ENCODE measurements at places on chromosomes 4 and X.

DNA sequence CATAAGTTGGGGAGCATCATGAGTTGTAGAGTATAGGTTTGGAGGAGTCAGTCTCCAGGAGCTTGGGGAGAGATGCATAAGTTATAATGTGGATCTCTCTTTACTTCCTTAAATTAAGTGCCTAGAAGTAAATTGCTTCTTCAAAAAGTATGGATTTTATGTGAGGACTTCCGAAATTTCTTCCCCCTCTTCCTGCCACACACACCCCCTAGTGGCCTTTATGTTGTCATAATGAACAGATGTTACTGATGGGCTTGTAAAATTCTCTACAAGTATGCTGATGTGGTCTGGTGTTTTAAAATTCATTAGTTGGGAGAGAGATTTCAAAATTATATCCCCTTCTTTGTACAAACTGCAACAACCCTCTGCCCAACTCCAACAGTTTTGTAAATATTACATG lies 2.3 kb upstream of the METTL14 start:
- peak; percentile 74 for DNase-seq

GRCh38 chr4:81455897-81456296 lies 15.8 kb downstream of the RASGEF1B start:
- DNase-seq = peak; percentile 22

DNA sequence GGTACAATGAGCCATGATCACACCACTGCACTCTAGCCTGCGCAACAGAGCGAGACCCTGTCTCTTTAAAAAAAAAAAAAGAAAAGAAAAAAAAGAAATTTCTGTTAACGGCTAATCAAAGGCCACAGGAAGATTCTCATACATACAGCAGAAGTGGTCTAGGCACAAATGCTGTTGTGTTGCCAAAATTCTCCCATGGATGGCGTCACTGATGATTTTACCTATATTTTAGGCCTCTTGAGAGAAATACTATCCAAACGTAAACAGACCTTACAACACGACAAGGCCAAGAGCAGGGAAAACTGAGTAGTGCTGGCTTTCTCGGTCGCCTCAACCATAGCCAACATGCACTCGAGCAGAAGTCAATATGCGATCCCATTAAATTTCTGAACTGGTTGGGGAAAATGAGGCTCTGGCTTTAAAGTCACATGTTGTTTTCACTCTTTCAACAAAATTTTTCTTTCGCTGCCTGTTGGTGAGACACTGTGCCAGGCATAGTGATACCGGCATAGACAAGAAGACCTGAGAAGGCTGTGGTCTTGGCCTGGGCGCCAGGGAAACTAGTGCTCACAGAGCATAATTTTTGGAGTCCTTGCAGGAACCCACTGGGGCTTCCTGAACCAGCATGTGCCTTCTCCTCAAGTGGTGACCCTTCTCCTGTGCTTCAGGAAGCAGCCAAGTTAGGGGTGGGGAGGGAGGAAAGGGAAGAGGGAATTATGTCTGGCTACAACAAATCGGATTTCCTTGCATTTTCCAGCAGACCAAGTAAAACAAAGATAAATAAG lies 20.6 kb downstream of the SH3KBP1 start:
- DNase-seq = peak; percentile 17

DNA sequence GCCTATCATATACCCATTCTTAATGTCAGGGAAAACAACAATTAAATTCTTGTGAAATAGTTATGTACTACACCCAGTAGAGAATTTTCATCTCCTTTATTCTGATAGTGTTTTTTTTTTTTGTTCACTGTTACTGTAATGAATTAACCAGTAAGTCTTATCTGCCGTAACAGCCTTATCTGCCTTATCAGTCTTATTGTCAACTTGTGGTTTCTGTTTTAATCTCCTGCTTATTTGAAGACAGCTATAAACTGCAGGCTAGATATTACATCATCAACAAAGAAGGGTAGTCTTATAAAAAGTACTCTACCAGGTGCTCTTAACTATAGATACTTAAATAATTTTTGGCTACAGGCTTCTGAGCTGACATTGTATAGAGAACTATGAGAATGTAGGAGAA lies 79.5 kb downstream of the MAGEB5 start:
- no peak for DNase-seq

DNA sequence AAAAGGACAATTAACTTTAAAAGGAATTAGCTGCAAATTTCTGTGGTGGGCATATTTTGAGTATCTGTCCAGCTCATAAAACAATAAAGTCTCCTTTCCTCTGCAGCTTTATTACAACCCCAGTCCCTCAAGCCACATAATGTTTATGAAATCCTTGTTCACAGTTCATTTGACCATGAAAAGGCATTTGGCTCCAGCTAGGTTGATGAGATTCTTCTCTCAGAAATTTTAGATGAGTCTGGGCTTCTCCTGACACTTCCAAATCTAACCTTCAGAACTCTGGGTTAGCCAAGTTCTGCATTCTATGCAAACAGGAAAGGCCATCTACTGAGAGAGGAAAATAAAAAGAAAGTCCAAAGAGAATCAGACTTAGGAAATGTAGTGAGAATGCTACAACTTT lies 156.8 kb downstream of the GRXCR1 start:
- DNase-seq = no peak

GRCh38 chrX:136896121-136896914 lies 15.8 kb upstream of the RBMX start:
- no peak for DNase-seq

GRCh38 chr4:103019308-103020124 lies at the start of gene SLC9B1:
SLC9B1 (minus strand) TSS chr4:103019705; CDS start chr4:102991711, 27,994 bp downstream.
- DNase-seq = peak; percentile 95

DNA sequence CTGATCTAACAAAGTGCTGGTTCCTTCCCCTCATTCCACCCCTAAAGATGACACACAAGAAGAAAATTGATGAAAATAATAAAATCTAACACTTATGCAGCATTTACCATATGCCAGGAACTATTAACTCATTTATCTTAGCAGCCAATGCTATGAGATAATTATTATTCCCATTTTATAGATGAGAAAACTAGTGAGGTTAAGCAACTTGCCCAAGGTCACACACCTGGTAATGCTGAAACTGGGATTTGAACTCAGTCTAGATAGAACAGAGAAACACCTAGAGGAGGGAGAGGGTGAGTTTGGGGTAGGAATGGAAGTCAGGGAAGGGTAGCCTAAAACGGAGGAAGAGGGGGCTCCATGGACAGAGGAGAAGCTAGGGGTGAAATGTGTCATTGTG lies 18.6 kb downstream of the RBMX start:
- DNase-seq = no peak

DNA sequence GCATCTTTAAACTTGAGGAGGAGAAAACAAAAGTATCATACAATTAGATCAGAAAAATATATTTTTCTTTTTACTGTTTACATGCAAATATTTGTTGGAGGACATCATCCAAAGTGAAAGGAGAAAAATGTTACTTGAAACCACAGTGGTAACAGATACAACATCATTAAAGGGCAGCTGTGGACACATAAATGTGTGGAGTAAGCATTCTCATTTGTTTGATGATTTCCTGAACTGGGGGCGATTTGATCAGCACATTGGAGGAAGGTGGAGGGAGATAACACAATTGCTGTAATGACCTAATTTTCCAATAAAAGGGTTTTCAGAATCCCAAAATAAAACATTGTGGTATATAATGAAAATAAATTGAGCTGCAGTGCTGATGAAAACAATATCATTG lies 314.5 kb upstream of the HS3ST1 start:
- DNase-seq = no peak

GRCh38 chr4:174699654-174700053 lies 129.4 kb downstream of the GLRA3 start:
- no peak for DNase-seq

GRCh38 chr4:1418494-1419285 lies 12.4 kb upstream of the NKX1-1 start:
- no peak for DNase-seq
